ENCODE measurements at places on chromosomes 11 and 22.

DNA sequence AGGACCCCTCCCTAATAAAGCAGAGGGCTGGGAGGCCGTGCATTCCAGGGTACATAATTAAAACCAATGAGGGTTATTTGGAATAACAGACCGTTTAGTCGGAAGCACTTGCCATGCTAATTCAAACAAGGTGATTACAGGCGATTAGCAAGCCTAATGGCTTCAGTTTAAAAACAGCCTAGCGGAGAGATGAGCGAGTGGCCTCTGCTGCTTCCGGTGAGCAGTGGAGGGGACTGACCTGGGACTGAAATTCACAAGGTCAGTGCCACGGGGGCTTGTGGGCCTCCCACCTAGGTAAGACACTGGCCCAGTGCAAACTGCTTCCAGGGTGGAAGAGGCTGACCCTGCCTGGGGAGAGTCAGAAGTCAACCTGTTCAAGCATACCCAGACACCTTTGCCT, 56.8 kb upstream of the ALX4 start:
- no peak for DNase-seq

DNA sequence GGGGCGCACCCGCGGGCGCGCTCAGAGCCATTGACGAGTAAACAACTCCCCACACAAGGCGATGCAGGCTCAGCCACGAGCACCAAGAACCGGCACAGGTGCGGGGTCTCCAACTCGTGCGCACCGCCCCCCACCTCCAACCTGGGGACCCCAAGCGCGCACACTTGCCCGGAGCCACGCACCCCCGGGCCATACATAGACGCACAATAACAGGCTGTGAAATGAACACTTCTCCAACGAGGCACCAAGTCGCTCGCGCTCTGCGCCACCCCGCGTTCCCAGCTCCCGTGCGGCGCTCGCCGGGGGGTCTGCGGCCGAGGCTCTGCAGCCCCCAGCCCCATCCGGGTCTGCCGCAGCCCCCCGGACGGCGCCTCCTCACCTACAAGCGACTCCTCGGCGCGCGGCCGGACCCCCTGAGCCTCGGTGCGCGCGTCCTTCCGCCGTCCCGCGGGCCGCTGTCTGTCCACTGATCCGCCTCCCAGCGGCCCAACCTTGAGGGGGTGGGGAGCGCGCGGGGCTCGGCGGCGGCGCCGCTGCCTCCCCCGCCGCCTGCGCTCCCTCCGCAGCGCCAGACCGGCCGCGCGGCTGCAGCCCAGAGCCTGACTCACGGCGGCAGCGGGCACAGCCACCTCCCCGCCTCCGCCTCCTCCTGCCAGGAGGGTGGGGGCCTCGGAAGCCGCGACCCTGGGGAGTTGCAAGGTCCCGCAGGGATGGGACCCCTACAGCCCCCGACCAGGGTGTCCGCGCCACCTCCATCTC, 1.6 kb downstream of the IFITM10 start:
- no peak for DNase-seq

- no peak for DNase-seq
These were observed 129.8 kb upstream of the SLC5A12 start for GRCh38 chr11:26851696-26852095.

GRCh38 chr22:25555586-25555985, 8.9 kb upstream of the GRK3 start:
- DNase-seq, result no peak

DNA sequence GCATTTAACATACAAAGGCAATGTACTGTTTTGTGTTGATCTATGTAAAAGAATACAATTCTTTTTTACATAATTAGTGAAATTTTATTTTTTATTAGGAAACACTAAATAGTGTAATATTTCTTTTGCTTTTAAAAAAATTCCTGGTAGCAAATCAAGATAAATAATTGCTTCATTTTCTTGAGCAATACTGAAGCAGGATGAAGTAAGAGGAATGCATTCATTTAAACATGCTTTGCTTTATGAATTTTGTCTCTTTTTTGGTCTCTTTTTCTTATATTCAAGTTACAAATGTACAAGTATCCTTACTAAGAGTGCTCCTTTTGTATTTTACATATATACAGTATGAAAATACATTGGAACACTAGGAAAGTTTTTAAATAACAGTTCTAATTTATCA, 144.4 kb upstream of the TEAD1 start:
- DNase-seq, result no peak

All from activated CD4-positive, alpha-beta T cell treated with anti-CD3 and anti-CD28 coated beads, Interleukin-2, amount 50 U/mL, for 4 hours (primary cell).